ENCODE measurements at places on chromosomes 7 and 10.

DNA sequence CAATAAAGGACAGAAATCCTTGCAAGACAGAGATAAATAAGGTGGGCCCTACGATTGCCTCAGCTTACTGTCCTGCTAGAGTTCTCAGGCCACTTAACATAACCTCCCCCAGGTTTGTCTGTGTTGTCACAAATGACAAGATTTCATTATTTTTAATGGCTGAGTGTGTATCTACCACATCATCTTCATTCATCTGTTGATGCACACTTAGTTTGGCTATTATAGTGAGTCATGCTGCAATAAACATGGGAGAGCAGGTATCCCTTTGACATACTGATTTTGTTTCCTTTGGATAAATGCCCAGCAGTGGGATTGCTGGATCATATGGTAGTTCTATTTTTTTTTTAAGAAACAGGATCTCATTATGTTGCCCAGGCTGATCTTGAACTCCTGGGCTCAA lies 60.6 kb downstream of the PRTFDC1 start:
- no peak for DNase-seq

DNA sequence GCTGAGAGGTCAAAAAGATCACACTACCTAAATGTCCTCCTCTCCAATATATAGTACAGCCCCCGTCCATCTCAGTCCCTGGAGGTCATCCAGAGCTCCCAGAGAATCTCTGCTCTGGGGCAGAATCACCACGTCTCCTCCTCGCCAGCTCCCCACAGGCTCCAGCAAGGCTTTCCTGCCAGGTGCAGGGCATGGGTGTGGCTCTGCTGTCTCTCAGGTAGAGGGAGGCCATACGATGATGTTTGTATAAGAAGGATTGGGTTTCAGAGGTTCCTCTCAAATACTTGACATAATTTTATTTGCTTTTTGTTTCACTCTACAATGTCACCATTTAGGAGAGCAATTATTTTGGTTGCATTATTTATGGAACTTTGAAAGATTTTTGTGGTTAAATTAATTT lies 98.3 kb upstream of the PRSS58 start:
- no peak for DNase-seq

GRCh38 chr10:107028236-107028635 lies 136.3 kb downstream of the SORCS1 start:
- DNase-seq: no peak

GRCh38 chr7:48250441-48250951 lies 79.2 kb downstream of the ABCA13 start:
- no peak for DNase-seq

DNA sequence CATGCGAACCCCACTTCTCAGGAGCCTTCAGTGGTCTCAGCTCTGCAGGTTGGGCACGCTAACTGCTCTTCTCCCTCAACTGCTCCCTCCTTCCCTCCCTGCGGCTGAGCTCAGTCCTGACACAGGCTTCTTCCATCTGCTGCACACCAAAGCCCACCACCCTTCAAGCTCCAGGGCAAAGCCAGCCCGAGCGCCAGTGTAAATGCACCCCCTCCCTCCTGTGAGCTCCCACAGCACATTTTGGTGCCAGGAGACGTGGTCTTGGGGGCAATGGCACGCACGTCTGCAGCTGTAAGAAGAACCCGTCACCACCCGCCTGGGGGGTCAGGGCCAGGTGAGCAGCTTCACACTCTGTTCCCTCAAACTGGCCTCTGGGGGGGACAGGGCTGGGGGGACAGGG lies 15.9 kb downstream of the VIPR2 start:
- no peak for DNase-seq

DNA sequence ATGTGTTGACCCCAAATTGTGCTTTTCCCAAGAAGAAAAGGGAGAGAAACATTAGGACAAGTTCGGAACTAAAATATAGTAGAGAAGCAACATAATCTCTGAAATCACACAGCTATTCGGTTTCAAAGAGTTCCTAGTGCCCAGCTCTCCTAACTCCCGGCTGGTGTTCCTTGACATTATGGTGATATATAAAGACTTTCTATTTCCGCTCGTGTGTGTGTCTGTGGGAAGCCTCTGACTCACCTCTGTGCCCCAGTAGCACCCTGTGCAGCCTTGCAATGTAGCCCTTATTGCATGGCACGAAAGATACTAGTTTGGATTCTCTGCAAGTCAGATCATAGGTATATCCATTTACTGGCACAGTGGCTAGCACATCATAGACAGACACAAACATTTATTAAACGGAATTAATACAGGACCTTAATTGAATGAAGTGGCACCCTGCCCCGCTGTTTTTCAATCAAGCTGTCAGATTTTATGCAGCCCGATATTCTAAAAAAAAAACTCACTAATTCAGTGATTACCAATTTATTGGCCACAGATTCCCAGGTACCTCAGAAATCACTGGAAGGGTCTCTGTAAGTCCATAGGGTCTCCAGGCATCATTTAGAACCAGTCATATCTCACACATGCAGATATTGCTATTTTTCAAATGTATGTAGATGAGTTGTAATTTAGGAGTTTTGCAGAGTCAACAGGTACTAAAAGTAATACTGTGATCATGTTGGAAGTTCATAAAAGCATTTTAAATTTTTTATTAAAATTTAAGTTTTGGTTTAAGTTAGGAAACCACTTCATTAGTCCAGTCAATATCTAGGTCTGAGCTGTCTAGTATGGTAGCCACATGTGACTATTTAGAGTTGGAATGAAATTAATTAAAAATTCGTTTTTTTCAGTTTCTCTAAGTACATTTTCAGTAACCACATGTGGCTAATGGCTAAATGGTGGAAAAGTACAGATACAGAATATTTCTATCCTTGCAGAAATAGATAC lies 43.3 kb downstream of the SFTPD start:
- no peak for DNase-seq
